Progenitor cell of endocrine pancreas (in vitro differentiated cells): ENCODE measurements at places on chromosomes 7 and 10. TPM values are rescaled to one million over a fixed set of nuclear protein-coding genes. Genes with fewer than 3 reads are reported as not detected.

DNA sequence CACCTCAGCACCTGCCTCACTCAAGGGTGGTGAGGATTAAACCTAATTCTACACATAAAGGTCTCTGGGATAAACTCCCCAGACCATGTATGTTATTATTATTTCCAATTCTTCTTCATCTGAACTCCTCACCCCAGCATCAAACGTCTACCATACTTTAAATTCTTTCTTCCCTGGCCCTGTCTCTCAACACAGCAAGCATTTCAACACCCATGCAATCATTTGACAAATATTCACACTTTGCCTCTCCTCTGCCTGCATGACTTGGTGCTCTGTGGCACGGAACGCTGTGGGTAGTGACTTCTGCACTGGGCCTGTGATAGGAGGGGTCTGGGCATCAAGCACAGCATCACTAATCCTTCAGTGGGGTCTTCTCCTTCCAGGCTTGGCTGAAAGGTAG lies 490.8 kb downstream of the TNS3 start:
- no peak for DNase-seq

DNA sequence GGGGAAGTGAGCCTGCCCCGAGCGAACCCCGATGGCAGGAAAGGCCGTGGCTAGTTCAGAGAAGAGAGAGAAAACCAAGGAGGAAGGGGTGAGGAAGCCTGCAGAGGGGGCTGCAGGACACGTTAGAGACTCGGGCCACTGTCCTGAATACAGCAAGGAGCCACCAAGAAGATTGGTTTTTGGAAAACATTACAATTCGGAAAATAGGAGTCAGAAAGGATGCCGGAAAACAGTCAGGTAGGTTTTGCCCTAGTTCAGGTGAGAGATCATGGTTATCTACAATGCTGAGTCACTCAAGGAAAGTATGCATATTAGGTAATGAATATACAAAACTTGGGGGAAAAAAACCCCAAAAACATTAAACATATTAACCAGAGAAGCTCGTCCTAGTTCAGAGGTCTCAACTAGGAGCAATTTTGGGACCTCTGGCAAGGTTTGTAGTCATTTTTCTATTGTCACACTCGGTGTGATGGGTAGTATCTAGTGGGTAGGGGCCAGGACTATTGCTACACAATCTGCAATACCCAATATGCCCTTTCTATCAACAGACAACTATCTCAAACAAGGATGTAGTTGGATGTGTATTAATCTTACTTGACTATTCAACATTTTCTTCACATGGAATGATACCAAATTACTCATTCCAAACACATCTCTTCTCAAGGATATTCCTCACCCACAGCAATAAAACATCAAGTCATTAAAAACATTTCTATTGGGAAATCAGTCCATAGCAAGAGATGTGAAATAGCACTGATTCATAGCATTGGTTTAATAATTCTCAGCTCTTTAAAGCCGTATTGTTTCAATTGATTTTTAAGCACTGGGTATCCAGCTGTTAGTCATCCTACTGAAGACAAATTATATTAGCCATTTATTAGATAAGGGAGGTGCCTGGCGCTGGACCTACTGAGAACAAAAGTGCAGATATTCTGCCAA lies 74.4 kb upstream of the RSU1 start:
- DNase-seq: no peak

- no peak for DNase-seq
Observed at GRCh38 chr10:10044922-10045764, 972.5 kb upstream of the CELF2 start.

DNA sequence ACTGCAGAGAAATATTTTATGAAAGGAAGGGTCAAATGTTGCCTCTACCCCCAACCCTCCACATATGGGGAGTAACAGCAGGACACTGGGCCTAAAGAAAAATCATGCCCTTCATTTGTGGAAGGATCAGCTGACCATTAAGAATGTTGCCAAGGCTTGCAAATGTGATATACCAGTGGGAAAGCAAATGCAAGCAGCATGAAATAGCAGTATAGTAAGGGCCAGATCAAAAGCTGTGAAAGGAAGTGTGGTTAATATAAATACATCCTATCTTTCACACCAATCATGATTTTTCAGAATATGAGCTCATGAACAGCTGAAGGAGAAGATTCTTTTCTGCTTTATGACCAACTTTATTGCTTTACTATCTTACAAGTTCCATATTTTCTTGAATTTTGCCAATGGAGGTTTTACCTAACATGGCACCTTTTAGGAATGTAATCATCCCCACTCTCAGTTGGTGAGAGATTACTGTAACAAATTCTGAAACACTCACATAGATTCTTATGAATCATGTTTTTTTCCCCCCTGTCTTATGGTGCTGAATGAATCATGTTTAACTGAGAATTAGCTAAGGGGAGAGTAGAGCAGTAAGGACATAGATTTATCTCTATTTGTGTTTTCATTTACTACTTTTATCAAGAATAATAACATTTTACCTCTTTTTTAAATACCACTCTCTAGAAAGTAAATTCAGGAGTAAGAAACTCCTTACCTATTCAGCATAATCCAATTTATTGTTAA lies 12.1 kb upstream of the ATAD1 start:
- DNase-seq: no peak

DNA sequence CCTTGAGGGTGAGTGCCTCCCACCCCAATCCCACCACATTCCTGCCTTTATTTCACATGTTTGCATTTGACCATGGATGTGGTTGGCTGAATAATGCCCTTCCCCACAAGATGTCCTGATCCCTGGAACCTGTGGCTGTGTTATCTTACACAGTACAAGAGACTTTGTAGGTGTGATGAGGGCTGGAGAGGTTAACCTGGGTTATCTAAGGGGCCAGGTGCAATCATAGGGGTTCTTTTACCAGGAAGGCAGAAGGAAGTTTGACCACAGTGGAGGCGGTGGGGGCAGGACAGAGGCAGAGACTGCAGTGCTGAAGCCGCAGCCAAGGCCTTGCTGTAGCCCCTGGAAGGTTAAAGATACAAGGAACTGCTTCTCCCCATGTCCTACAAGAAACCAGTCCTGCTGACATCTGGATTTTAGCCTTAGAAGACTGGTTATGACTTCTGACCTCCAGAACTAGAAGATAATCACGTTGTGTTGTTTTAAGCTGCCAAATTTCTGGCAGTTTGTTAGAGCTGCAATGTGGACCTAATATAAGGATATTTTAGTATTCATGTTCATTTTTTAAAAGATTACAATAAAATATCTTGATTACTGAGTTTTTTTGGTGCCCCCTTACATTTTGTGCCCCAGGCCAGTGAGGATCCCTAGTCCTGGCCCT lies 136.6 kb downstream of the ARHGAP22 start:
- DNase-seq: no peak

DNA sequence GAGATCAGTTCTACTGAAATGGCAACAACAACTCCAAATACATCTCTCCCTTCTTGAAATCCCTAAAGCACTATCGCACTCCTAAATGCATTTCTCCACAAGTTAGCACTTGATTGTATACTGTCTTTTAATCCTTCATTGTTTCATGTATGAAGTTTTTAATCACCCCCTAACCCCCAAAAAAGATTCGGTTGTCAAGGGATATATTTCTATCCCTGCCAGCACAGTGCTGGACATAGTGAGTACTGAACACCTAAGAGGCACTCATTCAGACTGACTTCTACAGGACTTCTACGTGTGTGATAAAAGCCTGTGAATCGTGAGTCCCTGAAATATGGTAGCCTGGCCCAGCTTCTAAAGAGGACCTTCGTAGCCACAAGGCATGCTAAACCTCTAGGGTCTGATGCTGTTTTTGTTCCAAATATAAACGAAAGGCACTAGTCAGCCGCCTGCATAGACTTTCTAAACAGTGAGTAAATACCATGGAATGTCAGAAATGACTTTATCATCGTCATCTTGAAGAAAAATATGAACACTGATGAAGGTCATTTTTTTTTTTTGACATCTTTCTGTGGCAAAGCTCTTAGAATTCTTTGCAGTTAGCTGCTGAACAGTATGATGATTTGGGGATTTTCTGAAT lies 14.6 kb upstream of the ZSCAN21 start:
- no peak for DNase-seq

GRCh38 chr10:103911021-103911459 lies 6.9 kb downstream of the STN1 start:
- no peak for DNase-seq

DNA sequence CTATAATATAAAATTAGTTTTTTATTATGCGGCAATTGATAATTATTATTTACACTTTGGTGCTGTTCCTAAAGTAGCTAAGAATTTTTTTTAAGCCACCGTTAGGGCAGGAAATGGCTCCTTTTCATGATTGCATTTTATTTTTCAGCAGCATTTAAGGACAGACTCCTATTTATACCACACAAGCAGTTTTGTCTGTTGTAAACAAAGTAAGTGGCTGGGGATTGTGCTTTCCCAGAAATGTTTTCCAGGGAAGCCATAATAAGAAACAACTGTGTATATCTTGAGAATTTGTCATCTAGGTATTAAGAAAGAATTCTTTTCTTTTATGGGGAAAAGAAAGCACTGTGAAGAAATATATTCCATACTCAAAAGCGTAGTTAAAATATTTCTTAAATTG lies 232.0 kb downstream of the VTI1A start:
- no peak for DNase-seq

DNA sequence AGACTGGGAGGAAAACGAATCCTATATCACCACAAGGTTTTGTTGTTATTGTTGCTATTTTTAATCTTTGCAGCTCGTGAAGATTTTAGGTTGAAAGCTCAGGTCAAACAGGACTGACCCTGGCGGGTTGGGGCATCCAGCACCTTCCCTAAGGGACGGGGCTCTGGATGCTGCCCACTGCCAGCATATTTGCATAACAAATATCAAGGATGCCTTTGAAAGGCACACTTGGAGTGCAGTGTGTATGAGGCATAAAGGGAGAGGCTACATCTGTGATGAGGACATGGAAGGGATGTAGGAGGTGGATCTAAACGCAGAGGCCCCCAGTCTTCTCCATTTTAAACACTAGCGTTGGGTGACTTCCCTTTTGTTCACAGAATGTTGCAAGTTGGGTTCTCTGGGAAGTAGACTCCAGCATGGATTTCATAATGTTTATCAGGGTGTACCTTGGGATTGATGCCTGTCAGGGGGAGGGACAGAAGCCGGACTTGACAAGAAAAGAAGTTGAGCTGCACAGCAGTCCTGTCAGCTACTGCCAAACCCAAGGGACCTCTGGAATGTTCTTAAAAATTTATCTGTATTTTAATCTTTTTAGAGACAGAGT lies 181.1 kb upstream of the IMMP2L start:
- DNase-seq: no peak

GRCh38 chr7:53996876-53997275 lies 545.3 kb upstream of the VSTM2A start:
- DNase-seq: no peak

- DNase-seq: no peak
Observed at GRCh38 chr10:13990946-13991345, 339.8 kb downstream of the FRMD4A start.

- DNase-seq: no peak
Observed at GRCh38 chr10:70296406-70296899, 12.6 kb upstream of the NPFFR1 start.

- DNase-seq: no peak
Observed at GRCh38 chr10:85792533-85792858, 574.1 kb downstream of the GRID1 start.

DNA sequence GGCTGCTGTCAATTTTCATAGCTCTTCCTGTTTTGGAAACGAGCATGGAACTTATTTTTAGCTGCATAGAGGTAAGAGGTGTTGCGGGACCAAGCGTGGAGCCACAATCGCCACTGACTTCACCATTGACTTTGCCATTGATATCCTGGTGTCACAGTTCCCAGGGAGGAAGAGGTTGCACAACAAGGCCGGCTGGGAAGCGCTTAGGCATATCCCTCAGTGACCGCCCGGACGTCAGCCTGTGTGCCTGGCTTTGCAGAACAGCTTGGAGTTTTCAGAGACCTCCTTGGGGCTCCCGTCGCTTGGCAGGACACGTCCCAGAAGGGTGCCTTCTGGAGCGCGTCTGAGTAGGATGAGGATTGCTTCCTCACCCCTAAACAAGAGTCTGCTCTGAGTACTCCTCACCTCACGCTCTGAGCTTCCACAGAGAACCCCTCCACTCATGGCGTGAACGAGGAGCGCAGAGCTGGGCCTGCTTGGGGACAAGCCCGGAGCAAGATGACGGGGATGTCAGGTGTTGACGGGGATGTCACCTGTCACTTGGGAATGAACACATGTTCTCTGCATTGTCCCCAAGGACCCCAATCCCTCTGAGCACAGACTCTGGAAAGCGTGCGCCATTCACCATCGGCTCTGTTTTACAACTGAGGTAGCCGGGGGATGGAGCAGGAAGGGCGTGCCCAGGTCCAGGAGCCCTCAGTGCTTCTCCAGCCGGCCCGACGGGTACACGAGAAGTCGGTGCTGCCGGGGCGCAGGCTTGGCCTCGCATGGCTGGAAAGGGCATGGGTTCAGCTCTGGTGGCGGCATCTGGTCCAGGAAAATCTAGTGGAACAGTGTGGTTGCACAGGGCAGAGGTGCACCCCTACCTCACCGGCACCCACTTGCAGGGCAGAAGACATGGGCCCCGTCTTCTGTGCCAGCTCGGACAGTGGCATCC lies 192.3 kb upstream of the SHH start:
- DNase-seq: no peak

GRCh38 chr10:130971123-130971435 lies 340.4 kb downstream of the TCERG1L start:
- no peak for DNase-seq

DNA sequence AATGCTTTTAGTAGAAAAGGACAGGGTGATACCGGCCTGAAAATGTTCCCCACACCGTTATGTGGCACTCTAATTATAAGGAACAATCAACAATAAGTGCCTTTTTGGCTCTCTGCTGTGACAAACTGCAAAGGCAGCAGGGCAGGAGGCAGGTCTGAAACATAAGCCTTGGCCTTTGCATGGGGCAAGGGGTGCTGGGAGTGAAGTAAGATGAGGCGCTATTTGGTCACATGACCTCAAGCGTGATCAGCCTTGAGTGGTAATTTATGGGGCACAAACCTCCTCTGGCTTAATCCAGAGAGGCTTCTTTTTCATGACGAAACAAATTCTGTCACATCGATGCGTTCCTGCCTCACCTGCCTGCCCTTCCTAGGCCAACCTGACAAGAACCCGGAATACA lies 202.7 kb downstream of the TAX1BP1 start:
- no peak for DNase-seq

DNA sequence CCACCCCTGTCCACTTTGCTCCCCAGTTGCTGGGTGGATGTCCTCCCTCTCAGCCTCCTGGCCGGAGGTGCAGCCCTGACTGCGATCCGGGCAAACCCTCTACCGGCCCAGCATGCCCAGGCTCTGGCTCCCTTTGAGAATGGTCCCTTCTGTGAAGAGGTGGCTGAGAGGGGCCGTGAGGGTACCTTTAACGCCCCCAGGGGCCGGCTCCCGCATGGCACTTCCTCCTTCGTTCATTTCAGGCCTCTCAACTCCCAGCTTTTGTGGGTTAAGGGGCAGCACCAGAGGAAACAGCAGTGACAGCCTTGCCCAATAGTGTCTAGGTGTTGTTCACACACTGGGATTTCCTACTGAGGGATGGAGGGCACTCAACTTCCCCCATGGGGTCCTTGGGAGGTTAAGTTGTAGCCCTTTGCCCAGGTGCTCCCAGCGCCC lies 33.2 kb upstream of the HABP2 start:
- DNase-seq: no peak

The SUN3 gene
- not detected in 2 replicates for total RNA-seq

The WDFY4 gene
- total RNA-seq: 0.07 and 0.16 TPM in 2 replicates

The FOXI2 gene
- total RNA-seq: 1.7 and 4.7 TPM in 2 replicates

The AS3MT gene
- total RNA-seq: 20.2 and 26.9 TPM in 2 replicates

The OR6V1 gene
- not detected in 2 replicates for total RNA-seq

The OR2A1 gene
- 0.12 TPM in 1 of 2 replicates, not detected in the other for total RNA-seq

The LFNG gene
- 9.7 and 10.6 TPM in 2 replicates for total RNA-seq

The UFSP1 gene
- 2.3 and 3.5 TPM in 2 replicates for total RNA-seq

The KIF5B gene
- 111 and 115 TPM in 2 replicates for total RNA-seq

The TES gene
- total RNA-seq: 123 and 140 TPM in 2 replicates

The CPA1 gene
- total RNA-seq: 17.8 and 23.7 TPM in 2 replicates

The SYNPO2L gene
- 0.07 TPM in 1 of 2 replicates, not detected in the other for total RNA-seq

The CALML3 gene
- total RNA-seq: not detected in 2 replicates
